ENCODE measurements at places on chromosomes 13 and 19.

- no peak for DNase-seq
These were observed 20.2 kb upstream of the CD70 start for GRCh38 chr19:6610934-6611852.

DNA sequence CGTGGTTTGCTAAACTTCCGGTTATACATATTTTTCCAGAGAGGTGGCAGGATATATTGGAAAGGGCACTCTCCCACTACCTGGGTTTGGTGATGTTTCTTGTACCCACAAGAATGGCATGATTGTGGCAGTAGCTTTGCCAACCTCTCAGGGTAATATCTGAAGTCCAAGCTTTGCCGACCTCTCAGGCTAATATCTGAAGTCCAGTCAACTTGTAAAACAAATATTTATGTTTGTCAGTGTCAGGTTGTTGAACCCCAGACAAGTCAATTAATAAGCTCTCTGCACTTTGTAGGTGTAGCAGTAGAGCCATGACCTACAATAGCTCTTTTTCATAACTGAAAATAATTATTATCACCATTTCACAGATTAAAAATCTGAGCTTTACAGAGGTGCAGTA is 167.0 kb downstream of the POU4F1 start:
- DNase-seq: no peak

- no peak for DNase-seq
These were observed 124.0 kb upstream of the RNF113B start for GRCh38 chr13:98300956-98301641.

GRCh38 chr19:43809762-43810696 is 7.8 kb upstream of the LYPD5 start:
- peak; percentile 19 for DNase-seq

- no peak for DNase-seq
These were observed 1.0 kb downstream of the PRKACA start for GRCh38 chr19:14116525-14116917.

GRCh38 chr19:55027472-55028337 is 10.4 kb downstream of the GP6 start:
- no peak for DNase-seq

- no peak for DNase-seq
These were observed 14.4 kb downstream of the LIG4 start for GRCh38 chr13:108200781-108201398.

DNA sequence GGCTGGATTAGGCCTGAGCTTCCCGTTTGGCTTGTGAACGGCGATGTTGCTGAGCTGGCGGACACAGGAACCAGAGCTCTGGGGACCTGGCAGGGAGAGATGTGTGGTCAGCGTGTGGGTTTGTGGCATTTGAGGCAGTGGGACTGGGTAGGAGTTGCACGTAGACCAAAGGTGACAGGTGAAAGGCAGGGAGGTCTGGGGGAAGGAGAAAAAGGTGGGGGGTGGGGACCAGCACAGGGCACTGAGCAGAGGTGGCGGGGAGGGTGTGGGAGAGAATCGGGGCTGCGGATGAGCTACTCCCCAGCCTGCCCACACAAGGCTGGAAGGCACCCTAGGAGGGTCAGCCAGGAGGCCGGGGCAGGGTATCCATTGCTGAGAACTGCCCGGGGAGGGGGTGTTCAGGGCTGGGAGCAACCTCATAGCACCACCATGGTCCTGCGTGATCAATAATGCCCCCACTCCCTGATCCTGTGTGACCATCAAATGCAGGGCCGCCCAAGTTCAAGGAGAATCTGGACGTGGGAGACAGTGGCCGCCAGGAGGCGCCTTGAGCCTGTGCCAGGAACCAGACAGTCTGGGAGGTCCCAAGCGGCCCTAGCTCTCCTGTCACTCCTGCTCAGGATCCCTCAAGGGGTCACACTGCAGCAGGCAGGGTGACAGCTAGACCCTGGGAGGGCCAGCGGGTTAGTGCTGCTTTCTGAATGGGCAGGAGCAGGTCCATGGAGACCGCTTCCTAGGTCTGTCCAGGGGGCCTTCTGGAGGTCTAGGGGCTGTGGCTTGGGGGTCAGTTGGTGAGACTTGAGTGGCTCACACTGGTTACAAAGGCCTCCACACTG is 12.8 kb upstream of the SELENOW start:
- peak; percentile 44 for DNase-seq

DNA sequence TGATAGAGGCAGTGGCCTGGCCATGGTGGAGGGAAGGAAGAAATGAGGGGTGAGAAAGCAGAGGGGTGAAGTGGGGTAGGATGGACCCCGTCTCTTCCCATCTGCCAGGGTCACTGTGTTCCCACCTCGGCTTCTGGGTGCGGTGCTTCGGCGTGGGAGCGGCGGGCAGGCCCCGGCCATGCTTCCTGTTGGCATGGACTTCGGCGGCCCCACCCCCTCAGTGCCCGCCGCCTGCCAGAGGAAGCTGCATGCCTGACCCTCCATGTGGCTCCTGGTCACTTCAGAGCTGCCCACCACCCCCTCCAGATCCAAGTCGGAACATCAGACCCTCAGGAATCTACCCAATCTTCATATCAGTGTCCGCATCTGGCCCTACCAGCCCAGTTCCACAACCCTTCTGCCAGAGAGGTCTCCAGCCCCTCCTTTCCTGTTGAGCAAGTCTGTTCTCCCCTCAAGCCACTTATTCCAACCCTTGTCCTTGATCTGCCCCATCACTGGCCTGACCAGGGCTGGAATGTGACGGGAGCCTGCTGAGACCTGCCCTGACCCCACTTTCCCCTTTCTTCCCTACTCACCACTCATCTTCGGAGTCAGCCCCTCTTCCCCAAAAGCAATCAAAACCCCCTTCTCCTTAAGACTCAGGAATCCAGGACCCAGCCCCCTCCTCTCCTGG is 1.5 kb downstream of the KCNN4 start:
- DNase-seq: no peak

DNA sequence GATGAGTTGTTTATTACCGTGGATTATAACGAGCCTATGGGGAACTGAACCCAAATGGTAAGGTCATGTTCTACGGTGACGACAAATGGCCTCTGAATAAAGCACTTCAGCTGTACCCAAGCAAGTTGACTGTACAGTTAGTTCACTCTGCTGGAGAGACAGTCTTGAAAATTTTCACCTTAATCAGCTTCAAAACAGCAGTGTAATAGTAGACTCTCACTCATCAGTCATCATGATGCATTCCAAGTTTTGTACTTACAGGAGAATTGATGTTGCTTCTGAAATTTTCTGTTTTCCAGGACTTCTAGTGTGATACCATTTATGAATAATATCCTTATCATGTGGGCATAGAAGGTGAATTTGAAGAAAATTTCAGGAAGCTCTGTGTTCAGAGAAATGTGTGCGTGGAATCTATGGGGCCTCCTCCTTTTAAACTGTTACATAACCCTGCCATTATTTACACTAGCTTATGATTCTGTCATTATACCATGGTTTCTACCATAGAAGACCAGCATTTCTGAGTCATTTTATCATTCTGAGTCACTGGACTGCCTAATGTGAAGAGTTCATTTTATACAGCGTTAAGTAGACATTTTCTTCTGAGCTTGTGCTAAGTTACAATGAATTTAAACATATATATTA is 96.9 kb downstream of the WDFY2 start:
- no peak for DNase-seq
